ENCODE measurements at places on chromosomes 11 and 22.

DNA sequence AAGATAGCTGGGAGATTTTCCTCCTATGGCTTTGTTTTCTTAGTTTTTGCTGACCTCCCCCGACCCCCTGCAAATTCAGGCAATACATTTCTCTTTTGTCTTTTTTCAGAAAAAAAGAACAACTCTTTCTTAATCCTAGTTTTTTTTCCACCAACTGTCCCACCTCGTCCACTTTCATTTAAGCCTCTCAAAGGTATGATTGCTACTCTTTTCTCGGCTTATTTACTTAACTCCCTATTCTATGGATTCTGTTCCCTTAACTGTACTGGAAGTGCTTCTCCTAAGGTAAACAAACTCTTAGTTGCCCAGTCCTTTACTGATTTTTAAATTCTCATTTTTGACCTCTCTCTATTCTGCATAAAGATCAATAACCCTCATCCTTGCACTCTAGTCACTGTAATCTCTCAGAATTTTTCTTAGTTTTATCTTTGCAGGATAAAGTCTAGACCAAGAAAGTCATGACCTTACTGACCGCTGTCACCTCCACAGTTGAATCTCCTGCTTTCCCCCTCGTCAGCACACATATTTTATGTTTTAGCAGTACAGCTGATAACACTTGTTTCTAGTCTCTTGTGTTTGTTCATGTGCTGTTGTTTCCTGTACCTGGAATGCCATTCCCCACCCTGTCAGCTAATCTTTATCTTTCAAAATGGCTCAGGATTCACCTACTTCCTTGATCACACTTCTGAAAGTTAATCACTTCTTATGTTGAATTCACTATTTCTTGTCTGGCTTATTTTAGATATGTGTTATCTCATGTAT lies 14.9 kb downstream of the TBCEL start:
- DNase-seq: no peak

DNA sequence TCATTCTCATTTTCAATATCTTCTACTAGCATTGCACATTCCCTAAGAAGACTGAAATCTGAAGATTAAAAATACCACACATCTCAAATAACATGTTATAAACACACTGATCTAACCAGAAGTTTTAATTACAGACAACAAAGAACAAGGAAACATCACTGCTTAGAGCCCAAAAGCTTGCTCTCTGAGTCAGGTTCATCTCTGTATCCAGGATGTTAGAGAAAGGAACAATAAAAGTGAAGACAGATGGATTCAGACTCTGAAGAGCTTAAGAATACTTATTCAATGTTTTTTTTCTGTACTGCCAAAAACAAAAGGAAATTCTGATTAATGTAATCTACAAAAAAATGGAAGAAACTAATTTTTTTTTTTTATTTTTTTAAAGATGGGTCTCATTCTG lies 16.5 kb downstream of the RDX start:
- DNase-seq: no peak

- DNase-seq: no peak
Observed at GRCh38 chr11:83819931-83820549, 533.9 kb upstream of the CCDC90B start.

DNA sequence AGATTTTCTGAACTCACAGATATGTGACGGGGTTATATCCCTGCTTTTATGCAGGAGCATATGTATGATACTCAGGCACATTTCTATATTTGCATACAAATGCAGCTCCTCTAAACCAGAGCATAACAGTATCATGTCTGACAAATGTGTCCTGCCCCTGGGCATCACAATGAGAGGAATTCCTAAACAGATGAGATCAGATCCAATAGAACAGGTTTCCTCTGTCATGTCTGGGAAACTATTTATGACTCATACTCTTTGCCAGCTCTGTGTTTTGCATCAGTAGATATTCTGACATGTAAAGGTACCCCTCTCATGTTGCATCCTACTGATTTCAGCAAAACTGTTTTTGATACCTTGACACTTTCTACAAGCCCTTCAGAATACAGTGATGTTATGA lies 29.4 kb downstream of the SYT9 start:
- peak; percentile 68 for DNase-seq

DNA sequence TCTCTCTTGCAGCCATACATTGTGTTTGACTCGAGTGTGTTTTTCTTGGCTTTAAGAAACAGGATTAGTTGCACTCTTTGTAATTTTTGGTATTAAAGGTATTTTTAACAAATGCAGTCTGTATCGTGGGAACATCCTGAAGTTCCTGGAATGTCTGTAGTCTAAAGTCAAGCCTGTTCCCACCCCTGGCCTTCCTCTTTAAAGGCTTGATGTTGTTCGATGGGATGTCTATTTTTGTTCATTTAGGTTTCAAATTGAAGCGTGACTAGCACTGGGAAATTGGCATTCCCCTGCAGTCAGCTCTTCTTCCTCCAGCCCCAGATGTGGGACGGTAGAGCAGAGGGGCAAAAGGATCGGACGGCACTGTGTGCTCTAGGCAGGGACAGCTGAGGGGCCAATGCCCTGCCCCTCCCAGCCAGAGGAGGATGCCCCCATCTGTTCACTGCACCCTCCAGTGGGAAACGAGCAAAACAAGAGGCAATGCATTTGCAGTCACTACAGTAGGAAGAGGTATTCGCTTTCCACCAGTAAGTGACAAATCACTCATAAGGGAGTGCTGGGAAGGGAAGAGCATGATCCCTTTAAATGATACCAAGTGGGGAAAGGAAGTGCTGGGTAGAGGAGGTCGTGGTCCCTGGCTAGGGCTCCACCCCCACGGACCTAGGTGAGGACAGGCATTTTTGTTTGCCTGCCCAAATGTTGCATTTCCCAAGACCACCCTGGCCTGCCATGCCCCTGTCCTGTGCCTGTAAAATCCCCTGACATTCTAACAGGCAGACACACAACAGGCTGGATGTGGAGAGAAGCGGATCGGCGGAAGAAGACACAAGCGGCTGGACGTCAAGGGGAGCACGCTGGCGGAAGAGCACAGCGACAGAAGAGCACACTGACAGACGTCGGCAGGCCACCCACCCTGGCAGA lies 47.4 kb upstream of the SEPTIN5 start:
- no peak for DNase-seq

DNA sequence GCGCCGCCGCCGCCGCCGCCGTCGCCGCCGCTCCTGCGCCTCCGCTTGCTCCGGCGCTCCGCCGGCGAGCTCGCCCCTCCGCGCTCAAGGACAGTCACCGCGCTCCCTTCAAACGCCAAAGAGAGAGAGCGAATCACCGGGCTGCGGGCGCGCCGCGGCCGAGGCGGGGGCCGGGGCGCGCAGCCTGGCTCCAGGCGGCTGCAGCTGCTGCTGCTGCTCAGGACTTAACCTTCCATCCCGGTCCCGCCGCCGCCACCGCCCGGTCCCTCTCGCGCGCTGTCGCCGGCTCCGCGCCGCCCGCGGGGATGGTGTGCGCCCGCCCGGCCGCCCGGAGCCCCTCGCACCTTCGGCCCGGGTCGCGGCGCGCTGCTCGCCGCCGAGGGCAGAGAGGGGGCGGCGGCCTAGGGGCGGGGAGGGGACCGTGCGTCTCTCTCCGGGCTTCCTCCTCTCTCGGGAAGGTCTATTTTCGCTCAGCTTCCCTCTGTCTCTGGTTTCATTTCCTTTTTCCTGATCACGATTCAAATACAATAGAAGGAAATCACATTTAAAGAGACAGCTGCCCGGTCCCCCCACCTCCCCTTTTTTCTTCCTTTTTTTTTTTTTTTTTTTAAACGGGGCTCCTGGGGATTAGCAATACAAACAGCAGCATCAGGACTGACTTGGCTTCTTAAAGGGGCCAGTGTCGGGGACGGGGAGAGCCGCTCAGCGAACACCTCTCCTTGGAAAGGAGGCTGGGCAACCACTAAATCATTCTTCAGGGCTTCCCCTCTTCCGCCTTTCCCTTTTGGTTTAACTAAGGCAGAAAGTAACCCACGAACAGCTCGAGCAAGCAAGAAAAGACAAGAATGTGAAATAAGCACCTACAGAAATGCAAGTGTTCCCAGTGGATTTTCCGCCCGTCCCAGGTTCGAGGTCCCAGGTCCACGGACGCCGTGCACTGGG lies 22.1 kb downstream of the LMO2 start:
- DNase-seq: no peak

DNA sequence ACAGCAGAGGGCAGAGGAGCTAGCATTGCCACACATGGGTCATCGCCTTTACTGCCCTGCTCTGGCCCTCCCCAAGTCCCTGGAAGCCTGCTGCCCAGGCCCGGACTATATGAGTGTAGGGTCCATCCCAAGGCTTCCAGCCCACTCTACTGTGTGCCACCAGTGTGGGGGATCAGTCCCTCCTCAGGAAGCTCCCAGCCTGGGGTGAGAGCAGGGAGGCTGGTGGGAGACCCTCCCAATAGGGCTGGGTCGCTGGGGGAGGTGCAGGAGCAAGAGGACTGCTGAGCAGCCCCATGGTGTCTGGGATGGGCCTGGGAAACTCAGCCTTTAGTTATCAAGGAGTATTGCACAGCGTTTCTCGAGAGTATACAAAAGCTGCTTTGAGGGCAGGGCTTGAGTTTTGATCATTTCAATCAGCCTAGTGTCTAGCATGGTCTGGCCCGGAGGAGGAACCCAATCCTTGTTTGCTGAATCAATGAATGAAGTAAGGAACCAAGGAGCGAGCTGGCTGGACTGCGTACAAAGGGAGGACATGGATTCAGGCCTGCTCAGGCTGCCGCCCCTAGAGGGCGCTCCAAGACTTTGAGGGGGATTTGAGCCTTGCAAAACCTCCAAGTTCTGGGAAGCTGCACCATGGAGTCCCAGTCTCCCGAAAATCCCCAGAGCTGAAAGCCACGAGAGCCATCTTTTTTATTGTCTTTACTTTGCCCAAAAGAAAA lies 89.0 kb upstream of the PARVA start:
- no peak for DNase-seq

GRCh38 chr22:38129021-38129420 lies 18.5 kb upstream of the BAIAP2L2 start:
- no peak for DNase-seq

All from keratinocyte (primary cell).